ENCODE measurements at places on chromosomes 1 and 21. TPM values are rescaled to one million over a fixed set of nuclear protein-coding genes. Genes with fewer than 3 reads are reported as not detected.

Gene FCAMR
- not detected for total RNA-seq

DNA sequence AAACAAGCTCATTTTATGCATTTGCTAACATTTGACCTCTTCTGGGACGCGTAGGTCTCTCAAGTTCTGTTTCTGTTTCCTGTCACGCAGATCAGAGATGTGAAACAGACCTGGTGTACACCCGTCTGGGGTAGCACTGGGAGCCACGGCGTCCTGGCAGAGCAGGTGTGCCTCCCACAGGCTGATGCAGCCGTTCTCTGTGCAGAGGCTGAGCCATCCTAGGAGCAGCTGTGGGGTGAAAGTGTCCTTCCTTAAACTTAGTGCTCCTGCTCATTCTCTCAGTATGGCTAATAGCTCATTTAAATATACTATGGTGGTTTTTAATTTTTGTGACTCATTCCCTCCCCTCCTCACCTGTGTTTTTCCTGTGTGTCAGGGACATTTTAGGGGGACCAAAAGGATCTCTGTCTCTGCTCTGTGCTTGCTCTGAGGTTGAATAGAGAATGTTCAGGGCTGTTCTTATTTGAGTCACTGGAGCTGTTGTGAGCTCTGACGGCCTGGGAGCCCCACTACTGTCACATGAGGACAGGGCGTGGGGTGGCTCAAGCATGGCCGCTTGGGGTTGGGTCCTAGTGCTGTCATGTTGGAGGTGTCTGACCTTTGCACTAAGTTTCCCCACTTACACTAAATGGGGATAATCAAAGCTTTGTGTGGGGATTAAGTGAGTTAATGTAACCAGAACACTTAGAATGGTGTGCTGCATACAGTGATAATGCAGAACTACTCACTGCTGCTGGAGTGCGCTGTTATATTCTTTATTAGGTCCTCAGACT lies 43.0 kb downstream of the GALNT2 start:
- peaks cover 3% of the 10 kb centered on the region for H3K36me3 ChIP-seq
- H3K4me1 ChIP-seq, result peaks cover 60% of the 10 kb centered on the region
- DNase-seq, result no peak
- no peak overlapping the region for H3K4me3 ChIP-seq
- H3K27me3 ChIP-seq, result no peaks in the 10 kb centered on the region

DNA sequence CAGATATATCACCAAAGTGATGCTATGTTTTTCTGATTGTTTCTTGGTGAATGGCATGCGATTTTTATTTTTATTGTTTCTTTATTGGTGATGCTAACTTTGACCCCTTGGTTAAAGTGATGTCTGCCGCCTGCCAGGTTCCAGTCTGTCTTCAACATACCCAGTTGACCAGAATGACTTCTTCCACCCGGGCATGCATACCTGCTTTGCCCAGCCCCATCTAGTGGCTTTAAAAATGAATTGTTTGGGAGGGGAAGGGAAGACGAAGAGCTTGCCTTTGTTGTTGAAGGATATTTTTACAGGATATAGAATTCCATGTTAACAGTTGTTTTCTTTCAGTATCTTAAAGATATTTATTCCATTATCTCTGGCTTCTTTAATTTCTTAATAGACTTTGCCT lies 65.1 kb downstream of the ATG4C start:
- peak overlapping the region; percentile 81 for H3K27ac ChIP-seq
- no peaks in the 10 kb centered on the region for H3K4me1 ChIP-seq
- no peaks in the 10 kb centered on the region for H3K27me3 ChIP-seq
- H3K36me3 ChIP-seq, result peaks cover 2% of the 10 kb centered on the region

GRCh38 chr1:114976891-114977290 lies 52.7 kb upstream of the TSHB start:
- no peak overlapping the region for H3K27ac ChIP-seq
- no peaks in the 10 kb centered on the region for H3K4me1 ChIP-seq
- H3K27me3 ChIP-seq, result peaks cover 19% of the 10 kb centered on the region

- no peaks in the 10 kb centered on the region for H3K27me3 ChIP-seq
- no peaks in the 10 kb centered on the region for H3K36me3 ChIP-seq
- no peak overlapping the region for H3K27ac ChIP-seq
- no peaks in the 10 kb centered on the region for H3K4me1 ChIP-seq
- no peak overlapping the region for H3K4me3 ChIP-seq
- no peak for DNase-seq
Measured at GRCh38 chr1:217311766-217312165, 319.1 kb downstream of the GPATCH2 start.
